ENCODE measurements at places on chromosomes 3 and 15. TPM values are rescaled to one million over a fixed set of nuclear protein-coding genes. Genes with fewer than 3 reads are reported as not detected.
A peak's percentile ranks its signal among the peaks of the same experiment; 100 is the strongest.

SNX22 gene
- total RNA-seq = 0.27 TPM

WNT5A gene
- 11.6 TPM for total RNA-seq

CLDN11 gene
- 2.5 TPM for total RNA-seq

- no peak overlapping the region for H3K4me3 ChIP-seq
- DNase-seq = no peak
- H3K27me3 ChIP-seq = peaks cover 17% of the 10 kb centered on the region
- H3K36me3 ChIP-seq = no peaks in the 10 kb centered on the region
- H3K27ac ChIP-seq = no peak overlapping the region
- no peaks in the 10 kb centered on the region for H3K4me1 ChIP-seq
These were observed 315.3 kb upstream of the UBE2E2 start for GRCh38 chr3:22887664-22888291.

DNA sequence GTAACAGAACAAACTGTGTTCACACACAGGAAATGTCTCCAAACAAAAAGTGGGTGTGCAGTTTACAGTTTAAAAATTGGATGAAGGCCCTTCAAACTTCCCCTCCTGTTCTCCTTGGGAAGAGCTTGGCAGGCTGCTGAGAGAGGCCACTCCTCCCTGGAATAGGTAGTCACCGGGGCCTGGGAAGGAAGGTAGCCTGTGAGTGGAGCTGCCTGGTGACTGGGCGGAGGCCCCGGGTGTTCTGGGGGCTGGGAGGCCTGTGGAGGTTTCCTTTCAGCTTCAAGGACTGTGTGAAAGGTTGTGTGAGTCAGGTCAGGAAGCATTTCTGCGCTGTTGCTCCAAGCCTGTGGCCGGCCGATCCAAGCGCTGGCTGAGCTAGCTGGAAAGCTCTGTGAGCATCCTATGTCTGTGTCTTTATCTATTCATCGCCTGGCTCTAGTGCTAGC is 14.1 kb downstream of the SLCO3A1 start:
- peaks cover 15% of the 10 kb centered on the region for H3K27me3 ChIP-seq
- H3K36me3 ChIP-seq = no peaks in the 10 kb centered on the region
- H3K4me1 ChIP-seq = peaks cover 2% of the 10 kb centered on the region
- DNase-seq = no peak
- H3K4me3 ChIP-seq = no peak overlapping the region
- H3K27ac ChIP-seq = no peak overlapping the region

- peaks cover 2% of the 10 kb centered on the region for H3K36me3 ChIP-seq
- no peak overlapping the region for H3K4me3 ChIP-seq
- DNase-seq = no peak
- H3K27ac ChIP-seq = no peak overlapping the region
- peaks cover 10% of the 10 kb centered on the region for H3K27me3 ChIP-seq
These were observed 83.8 kb downstream of the PTPRG start for GRCh38 chr3:61645148-61645547.

- no peak overlapping the region for H3K27ac ChIP-seq
- H3K36me3 ChIP-seq = no peaks in the 10 kb centered on the region
- no peak overlapping the region for H3K4me3 ChIP-seq
- H3K27me3 ChIP-seq = peaks cover 1% of the 10 kb centered on the region
- H3K4me1 ChIP-seq = peaks cover 4% of the 10 kb centered on the region
These were observed 21.4 kb upstream of the PCOLCE2 start for GRCh38 chr3:142910280-142910679.

GRCh38 chr3:197539651-197540051 is 16.1 kb downstream of the BDH1 start:
- peaks cover 4% of the 10 kb centered on the region for H3K4me1 ChIP-seq
- no peaks in the 10 kb centered on the region for H3K27me3 ChIP-seq
- H3K27ac ChIP-seq = no peak overlapping the region
- H3K4me3 ChIP-seq = no peak overlapping the region
- no peak for DNase-seq
- H3K36me3 ChIP-seq = peaks cover 4% of the 10 kb centered on the region

DNA sequence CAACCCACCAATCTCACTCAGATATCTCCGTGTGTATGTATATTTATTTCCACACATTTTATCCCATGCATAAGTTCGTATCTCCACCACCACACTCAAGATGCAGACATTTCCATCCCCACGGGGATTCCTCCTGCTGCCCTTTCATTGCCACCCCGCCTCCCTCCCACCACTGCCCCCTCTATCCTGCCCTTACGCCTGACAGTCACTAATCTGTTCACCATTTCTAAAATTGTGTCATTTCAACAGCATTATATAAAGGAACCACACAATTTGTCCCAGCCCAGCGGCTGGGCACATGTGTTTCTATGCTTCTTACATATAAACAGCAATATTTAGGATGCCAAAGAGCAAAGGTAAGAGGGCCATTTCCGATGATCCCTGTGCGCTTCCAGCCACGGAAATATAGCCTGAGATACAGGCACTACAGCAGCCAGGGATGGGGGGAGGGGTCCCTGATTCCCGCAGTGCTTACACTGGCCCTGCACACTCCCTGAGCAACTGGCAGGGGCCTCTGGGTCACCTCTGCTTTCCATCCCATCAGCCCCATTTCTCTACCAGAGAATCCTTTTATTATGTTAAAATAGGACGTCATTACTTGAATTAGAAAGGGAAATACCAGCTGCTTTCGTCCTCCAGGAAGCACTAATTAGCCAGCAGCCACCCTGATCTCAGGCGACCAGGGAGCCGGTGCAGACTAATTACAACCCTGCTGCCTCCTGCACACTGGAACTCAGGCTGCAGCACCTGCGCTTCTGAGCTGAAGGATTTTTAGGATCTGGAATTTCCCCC is 372.0 kb upstream of the ATP10A start:
- peaks cover 25% of the 10 kb centered on the region for H3K27me3 ChIP-seq
- no peak overlapping the region for H3K4me3 ChIP-seq
- no peaks in the 10 kb centered on the region for H3K36me3 ChIP-seq
- H3K4me1 ChIP-seq = no peaks in the 10 kb centered on the region
- DNase-seq = no peak
- H3K27ac ChIP-seq = no peak overlapping the region

- H3K27ac ChIP-seq = peak overlapping the region; percentile 46
- H3K4me3 ChIP-seq = no peak overlapping the region
- H3K4me1 ChIP-seq = peaks cover 15% of the 10 kb centered on the region
- no peaks in the 10 kb centered on the region for H3K27me3 ChIP-seq
These were observed 36.4 kb downstream of the ETFA start for GRCh38 chr15:76274821-76275220.

Measured in chondrocyte (in vitro differentiated cells).